Bronchus fibroblast of lung (primary cell): ENCODE measurements at places on chromosomes 12 and 14. TPM values are rescaled to one million over a fixed set of nuclear protein-coding genes. Genes with fewer than 3 reads are reported as not detected.

Gene GPD1
- under 0.01 TPM in 1 of 2 replicates, not detected in the other for total RNA-seq

Gene ADAM21
- total RNA-seq, result under 0.01 and 0.59 TPM in 2 replicates

Gene AQP6
- not detected in 2 replicates for total RNA-seq

Gene SERPINA9
- total RNA-seq, result 0.45 TPM in 1 of 2 replicates, not detected in the other

Gene OR6C2
- not detected in 2 replicates for total RNA-seq

Gene PZP
- not detected in 2 replicates for total RNA-seq

Gene SLCO1A2
- total RNA-seq, result not detected in 2 replicates

Gene TSPAN9
- total RNA-seq, result 15.8 and 17.0 TPM in 2 replicates

Gene TBX3
- 66.3 and 75.7 TPM in 2 replicates for total RNA-seq

Gene GPR132
- total RNA-seq, result not detected in 2 replicates

Gene OR6C6
- not detected in 2 replicates for total RNA-seq

Gene OVCH1
- not detected in 2 replicates for total RNA-seq

Gene ADAMTS20
- not detected in 2 replicates for total RNA-seq

Gene FAM90A1
- 0.15 and 0.17 TPM in 2 replicates for total RNA-seq

Gene NOVA1
- 1.0 and 1.7 TPM in 2 replicates for total RNA-seq

Gene CLEC12A
- total RNA-seq, result not detected in 2 replicates

Gene B4GALNT3
- total RNA-seq, result under 0.01 TPM in 2 replicates

Gene RTL1
- total RNA-seq, result not detected in 2 replicates

Gene CMA1
- total RNA-seq, result not detected in 2 replicates

Gene CREBL2
- total RNA-seq, result 15.0 and 17.0 TPM in 2 replicates

Gene BEST3
- not detected in 2 replicates for total RNA-seq

Gene PTHLH
- not detected in 2 replicates for total RNA-seq

Gene BTG1
- 16.5 and 18.5 TPM in 2 replicates for total RNA-seq

Gene ADCY4
- 0.15 and 0.17 TPM in 2 replicates for total RNA-seq

Gene SHMT2
- 293 and 322 TPM in 2 replicates for total RNA-seq

Gene NRXN3
- 0.15 and 0.17 TPM in 2 replicates for total RNA-seq

Gene HOXC9
- 0.15 TPM in 1 of 2 replicates, not detected in the other for total RNA-seq

Gene KRT7
- total RNA-seq, result 9.2 and 11.1 TPM in 2 replicates

Gene GAS2L3
- 23.8 and 27.6 TPM in 2 replicates for total RNA-seq

Gene GALNT4
- 5.0 and 5.4 TPM in 2 replicates for total RNA-seq

Gene C12orf76
- 9.2 and 9.7 TPM in 2 replicates for total RNA-seq
